ENCODE measurements at places on chromosomes 6 and 20. TPM values are rescaled to one million over a fixed set of nuclear protein-coding genes. Genes with fewer than 3 reads are reported as not detected.

- no peak for DNase-seq
These were observed 125.4 kb upstream of the HMGCLL1 start for GRCh38 chr6:55704421-55704820.

DNA sequence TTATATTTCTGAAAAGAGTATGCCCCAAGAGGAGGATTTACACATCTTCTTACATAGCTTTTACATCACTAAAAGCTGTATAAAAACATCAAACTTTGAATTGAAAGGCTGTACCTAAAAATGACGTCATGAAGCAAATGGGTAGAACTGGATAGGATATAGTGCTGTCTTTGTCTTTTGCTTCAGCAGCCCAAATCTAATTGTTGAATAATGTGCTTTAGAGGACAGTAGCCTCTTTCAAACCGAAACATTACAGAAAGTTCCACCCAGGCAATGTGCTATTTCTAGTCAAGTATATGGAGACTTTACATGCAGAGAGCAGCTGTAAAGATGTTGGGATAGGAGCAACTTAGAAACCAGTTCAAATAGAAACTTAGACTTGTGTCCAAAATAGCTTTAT is 51.9 kb downstream of the ADGRG6 start:
- DNase-seq, result no peak

The MRAP2 gene
- total RNA-seq, result 7.6 TPM

DNA sequence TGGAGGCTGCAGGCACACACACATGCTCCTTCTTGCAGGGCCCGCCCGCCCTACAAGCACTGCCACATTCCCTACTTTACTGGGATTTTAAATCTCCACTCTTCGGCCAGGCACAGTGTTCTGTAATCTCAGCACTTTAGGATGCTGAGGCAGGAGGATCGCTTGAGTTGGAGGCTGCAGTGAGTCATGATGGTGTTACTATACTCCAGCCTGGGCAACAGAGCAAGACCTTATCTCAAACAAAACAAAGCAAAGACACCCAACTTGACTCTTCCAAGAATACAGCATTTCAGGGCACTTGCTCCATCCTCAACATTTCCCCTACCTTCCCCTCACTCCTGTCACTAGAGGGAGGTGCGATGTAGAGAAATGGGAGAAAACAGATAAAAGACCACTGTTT is 194.0 kb downstream of the MYLK4 start:
- DNase-seq, result no peak

The VGLL2 gene
- not detected for total RNA-seq

The AKAP7 gene
- 5.3 TPM for total RNA-seq

- DNase-seq, result no peak
These were observed 702.1 kb downstream of the FRK start for GRCh38 chr6:115358616-115359015.

The RIMS4 gene
- total RNA-seq, result not detected

GRCh38 chr6:120564779-120565178 is 769.5 kb downstream of the TBC1D32 start:
- no peak for DNase-seq

The TTLL9 gene
- total RNA-seq, result 0.03 TPM

The MUC21 gene
- not detected for total RNA-seq

DNA sequence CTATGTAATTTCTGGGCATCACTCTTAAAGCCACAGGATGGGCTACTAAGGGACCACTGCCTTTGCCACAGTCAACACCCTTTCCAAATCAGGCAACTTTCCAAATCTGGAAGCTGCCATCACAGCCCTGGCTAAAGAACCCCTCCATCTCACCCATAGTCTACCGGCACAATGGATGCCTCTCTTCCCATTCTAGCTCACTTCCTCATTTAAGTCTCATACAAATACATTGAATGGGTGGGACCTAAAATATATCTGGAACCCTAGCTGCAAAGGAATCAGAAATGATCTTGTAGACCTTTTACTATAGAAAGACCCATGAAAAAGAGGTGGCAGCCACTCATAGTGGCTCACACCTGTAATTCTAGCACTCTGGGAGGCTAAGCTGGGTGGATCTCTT is 3.3 kb upstream of the TREML4 start:
- no peak for DNase-seq

DNA sequence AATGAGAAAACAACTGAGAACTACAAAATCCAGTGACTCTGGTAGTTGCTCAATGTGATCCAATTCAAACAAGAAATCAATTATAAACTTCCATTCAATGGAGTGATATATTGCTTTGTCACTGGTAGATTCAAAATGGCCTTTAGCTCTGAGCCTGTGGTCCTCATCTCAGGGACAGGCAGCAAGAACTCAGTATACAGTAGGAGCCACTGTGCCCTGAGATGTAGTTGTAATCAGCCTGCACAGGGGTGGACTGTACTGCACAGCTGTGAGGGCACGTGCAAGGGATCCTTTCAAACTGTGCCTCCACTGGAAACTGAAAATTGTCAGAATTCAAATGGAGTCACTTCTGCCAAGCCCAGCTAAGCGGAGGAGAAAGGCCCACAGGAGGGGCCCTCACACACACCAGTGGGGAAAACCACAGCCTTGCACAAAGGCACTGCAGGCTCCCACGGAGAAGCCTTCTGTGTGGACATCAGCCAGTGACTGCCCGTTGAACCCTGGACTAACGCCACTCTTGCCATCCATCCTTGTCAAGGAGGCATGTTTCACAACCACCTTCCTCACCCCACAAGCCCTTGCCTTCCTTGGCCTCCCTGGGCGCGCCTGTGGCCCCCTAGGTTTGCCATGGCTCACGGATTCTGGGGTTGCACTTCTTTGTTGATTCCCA is 186.7 kb downstream of the SMOC2 start:
- DNase-seq, result no peak

Measured in HT-29 (cell line).